ENCODE measurements at places on chromosomes 12 and 14.
A peak's percentile ranks its signal among the peaks of the same experiment; 100 is the strongest.

DNA sequence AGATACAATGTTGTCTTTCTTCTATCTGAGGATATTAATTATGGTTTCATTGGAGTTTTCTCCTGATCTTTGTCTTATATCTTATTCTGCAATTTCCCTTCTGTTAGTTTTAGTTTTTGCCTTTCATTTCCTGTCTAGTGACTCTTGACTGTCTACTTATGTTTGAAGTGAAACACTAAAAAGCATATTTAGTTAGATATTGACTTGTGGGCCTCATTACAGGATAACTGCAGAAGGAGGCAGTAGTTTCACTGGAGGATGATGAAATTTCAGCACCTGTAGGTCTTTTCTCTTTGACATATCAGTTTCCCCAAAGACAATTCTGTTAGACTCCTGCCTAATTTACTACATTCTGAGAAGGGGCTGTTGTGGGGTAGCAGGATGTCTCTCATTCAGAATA is 97.5 kb upstream of the NEDD1 start:
- DNase-seq, result no peak

- no peak for DNase-seq
These were observed 82.9 kb downstream of the NEDD1 start for GRCh38 chr12:96989916-96990315.

GRCh38 chr12:2276288-2277033 is 223.7 kb downstream of the CACNA1C start:
- no peak for DNase-seq

DNA sequence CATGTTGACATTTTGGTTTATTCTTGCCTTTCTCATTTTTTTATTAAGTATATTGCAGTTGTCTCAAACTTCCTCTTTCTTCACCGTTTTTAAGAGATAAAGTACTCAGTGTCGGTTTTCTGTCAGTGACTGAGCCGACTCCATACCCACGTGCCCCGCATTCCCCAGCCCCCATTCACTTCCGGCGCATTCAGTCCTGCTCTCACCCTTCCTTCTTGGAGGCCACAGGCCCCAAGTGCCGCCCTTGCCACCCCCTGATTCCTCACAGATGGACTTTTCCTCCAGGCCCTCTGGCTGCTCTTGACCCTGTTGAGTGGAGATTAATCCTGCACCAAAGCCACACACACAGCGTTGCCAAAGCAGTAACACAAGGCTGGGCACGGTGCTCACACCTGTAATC is 19.1 kb upstream of the DNAH10 start:
- no peak for DNase-seq

- no peak for DNase-seq
These were observed 108.8 kb downstream of the RBM19 start for GRCh38 chr12:113857371-113857770.

GRCh38 chr12:26800858-26801257 is 32.1 kb downstream of the ITPR2 start:
- no peak for DNase-seq

DNA sequence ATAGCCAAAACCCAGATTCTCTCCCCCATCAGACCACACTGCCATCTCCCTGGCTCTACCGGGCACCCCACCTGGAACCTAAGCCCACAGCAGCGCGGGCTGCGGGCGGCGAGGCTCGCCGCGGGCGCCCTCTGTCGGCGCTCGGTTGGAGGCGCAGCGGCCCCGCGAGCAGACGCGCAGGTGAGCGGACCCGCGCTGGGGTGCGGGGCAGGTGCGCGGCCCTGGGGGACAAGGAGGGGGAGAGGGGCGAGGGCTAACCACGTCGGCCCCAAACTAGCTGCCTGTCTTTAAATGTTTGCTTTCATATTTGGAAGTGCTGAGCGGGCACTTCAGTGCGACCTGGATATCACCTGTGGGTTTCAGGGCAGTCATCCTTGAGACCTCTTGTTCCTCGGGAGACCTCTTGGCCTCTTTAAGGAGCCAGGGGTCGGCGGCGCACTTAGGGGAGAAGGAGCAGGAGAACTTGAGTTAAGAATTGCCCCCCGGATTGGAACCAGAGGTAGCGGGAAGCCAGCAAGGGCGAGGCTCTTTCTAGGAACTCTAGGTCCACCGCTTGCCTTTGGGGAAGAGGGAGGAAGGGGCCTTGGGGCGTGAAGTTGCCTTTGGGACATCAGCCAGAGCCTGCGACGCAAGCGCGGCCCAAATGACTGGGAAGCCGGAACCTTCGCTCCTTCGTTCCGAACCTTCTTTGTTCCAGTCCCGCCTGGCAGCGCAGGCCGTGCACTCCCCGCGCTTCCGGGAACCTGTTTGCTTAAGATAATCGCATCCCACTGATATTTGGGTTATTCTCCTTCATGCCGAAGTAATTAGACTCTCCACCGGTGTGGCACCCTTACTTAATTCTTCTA is 78.7 kb downstream of the NEDD1 start:
- DNase-seq, result peak; percentile 72

DNA sequence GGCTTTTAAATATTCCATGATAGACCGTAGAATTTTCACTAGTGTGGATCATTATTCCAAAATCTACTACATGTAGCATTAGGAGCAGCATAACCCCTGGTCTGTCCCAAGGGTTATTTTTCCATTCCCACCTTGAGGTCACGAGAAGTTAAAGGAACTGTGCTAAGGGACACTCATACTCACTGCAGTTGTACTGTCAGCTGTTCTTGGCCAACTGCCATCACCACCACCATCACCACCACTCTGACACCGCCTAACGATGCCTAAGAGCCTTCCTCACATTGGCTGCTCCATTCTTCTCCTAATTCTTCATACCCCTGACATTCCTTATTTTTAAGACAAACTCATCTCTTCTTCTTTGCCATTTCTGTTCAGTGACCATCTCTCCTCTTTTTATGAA is 13.4 kb upstream of the PTGDR start:
- no peak for DNase-seq

- DNase-seq, result no peak
These were observed 387.7 kb downstream of the TMTC2 start for GRCh38 chr12:83074358-83074894.

DNA sequence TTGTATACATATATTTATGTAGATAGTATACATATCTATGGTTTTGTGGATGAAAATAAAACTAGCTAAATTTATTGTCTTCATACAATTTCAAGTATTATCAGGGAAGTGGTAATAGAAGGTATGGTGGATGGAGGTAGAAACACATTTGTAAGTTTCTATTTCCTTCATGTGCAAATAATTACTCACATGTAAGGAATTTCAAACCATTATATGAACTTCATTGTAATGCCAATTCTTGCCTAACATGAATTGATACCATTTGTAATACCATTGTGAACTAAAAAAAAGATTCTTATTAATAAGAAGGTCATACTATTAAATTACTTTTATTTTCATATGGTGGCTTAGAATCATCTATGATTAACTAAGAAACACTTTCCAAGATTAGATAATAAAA is 20.1 kb upstream of the PPFIA2 start:
- DNase-seq, result no peak

GRCh38 chr12:114501474-114501807 is 95.5 kb upstream of the TBX5 start:
- no peak for DNase-seq

DNA sequence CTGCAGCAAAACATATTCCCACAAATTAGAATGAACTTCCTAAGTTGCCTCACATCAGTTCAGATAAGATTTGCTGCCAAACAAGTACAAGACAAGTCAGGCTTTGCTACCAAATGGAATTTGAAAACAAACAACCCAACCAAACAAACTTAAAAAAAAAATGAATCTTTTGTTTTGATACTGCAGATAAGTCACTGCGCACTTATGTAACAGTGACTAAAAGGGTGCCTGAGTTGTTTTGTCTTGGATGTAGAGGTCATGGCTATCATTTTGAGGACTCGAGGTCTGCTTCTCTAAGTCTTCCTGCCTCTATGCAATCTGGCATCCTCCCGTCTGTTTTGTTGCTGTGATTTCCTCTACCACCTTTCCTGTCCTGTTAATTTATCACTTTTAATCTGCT is 11.1 kb upstream of the EPS8 start:
- DNase-seq, result no peak

- no peak for DNase-seq
These were observed 6.4 kb upstream of the ADSS1 start for GRCh38 chr14:104717646-104718045.

DNA sequence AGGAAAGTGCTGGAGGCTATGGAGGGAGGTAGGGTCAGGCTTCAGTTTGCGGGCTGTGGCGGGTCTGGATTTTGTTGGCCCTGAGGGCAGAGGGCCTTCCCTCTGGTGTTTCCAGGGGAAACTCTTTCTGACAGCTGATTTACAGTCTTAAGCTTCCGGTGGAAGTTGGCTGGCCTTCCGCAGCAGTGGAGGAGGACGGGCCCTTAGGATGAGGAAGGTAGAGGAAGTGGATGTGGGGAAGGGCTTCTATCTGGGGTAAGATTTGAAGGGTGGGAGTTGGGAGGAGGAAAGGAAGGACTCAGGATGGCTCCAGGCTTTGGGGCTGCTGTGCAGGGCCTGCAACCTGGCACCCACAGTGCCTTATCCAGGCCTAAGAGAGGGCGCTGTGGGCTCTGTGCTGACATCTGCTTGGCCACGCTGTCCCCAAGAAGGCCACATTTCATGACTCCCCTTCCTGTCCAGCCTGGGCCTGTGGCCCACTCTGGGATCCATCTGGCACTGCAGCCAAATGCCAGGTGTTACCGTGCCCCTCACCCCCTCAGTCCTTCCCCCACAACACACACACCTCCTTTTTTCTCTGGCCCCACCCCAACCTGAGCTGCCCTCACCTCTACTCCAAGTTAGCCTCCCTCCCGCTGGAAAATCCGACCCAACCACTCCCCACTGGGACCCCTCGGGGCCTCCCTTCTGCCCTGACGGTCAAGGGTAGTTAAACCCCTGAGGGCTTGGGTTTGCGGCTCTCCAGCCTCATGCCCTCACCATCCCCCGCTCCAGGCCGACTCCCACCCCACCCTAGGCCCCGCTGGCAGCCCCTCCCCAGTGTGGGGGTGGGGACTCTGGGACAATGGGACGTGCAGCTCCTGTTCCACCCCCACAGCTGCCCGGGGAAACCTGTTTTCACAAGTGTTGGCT is 7.7 kb upstream of the PPP1R13B start:
- no peak for DNase-seq

DNA sequence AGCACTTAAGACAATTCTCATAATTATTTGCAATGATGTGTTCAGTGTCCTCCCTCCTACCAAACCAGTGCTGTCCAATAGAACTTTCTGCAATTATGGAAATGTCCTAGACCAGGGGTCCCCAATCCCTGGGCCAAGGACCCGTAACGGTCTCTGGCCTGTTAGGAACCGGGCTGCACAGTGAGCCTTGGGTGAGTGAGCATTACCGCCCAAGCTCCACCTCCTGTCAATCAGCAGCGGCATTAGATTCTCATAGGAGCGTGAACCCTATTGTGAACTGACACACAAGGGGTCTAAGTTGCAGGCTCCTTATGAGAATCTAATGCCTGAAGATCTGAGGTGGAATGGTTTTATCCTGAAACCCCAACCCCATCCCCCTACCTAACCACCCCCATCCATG is 3.9 kb downstream of the SVOP start:
- no peak for DNase-seq

DNA sequence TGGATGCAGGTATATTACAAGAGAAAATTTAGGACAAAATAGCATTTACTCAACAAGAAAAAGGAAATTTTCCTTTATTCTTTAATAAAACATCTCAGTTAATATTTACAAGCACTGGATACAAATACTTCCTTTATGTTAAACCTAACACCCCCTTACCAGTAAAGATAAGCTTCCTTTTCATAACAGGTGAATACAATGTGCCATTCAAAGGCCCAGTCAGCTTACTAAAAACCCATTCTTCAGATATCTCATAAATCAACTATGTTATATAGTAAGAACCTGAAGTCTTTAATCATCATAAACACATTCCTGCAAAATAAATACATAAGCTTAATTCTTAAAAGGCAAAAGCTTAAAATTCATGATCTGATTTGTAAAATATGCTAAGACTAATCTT is 52.6 kb downstream of the LRP6 start:
- DNase-seq, result no peak

- DNase-seq, result no peak
These were observed 23.9 kb downstream of the ANAPC7 start for GRCh38 chr12:110379631-110380030.

- DNase-seq, result no peak
These were observed 284.5 kb upstream of the E2F7 start for GRCh38 chr12:77349689-77350370.

DNA sequence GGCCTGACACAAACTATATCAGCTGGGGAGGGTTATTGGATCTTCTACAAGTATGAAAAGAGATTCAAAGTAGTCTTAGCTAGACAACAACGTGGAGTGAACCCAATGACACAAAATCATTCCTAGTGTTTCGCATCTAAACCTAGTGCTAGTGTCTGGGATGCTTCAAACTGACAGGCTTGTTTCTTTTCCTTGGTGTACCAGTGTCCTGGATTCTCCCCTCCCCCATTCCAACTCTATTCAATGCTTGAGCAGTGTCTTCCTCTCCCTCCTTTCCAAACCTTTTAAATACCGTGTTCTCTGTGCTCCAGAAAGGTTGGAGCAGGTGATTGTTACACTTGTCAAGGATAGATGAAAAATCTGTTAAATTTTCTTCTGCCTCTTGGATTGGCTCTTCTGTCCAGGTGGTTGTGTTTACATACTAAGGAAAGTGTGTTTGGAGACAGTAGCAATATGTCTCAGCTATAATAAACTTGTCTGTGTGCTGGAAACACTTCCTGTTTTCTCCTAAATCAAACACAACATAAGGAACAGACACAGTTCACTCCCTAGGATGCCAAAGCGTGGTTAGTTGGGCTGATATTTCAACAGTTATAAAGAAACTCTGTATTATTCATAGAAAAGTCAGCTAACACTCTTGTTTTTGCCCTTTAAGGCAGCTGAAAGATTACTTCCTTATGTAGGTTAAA is 14.4 kb upstream of the GUCY2C start:
- no peak for DNase-seq

GRCh38 chr12:9856894-9857293 is 12.3 kb downstream of the CLEC2B start:
- no peak for DNase-seq

DNA sequence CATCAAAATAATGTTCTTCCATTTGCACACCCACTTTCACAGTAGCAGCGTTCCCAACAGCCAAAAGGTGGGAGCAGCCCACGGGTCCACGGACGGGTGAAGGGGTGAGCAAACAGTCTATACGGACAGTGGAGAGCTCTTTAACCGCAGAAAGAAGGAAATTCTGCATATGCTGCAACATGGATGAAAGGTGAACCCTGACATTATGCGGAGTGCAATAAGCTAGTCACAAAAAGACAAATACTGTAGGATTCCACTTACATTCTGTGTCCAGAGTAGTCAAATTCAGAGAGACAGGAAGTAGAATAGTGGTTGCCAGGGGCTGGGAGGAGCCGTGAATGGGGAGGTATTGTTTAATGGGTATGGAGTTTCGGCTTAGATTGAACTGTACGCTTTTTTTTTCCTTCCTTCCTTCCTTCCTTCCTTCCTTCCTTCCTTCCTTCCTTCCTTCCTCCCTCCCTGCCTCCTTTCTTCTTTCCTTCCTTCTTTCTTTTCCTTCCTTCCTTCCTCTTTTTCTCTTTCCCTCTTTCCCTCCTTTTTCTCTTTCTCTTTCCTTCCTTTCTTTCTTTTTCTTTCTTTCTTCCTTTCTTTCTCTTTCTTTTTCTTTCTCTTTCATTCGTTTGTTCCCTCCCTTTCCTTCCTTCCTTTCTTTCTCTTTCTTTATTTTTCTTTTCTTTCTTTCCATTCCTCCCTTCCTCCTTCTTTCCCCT is 15.8 kb upstream of the ANKRD9 start:
- no peak for DNase-seq

Measured in posterior cingulate gyrus (tissue), 11 donors.